ENCODE measurements at places on chromosomes 12 and 14.

DNA sequence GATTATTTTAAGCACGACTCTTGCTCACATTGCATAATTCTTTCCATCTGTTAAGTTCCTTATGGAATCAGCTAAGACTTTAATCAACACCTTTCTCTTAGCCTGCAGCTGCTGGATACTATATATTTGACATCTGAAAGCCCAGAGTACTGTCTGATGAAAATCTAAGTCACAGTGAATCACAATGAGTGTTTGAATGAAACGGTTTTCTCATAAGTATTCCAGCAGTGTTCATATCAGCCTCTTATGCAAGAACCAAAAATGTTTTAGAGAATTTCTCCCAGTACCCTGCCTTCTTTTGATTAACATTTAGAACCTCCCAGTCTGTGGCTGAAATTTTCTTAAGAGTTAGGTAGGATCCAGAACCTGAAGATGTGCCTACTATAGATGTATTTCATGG is 55.6 kb downstream of the FRMD6 start:
- no peak for DNase-seq

- no peak for DNase-seq
Observed at GRCh38 chr12:32051511-32052211, 55.0 kb upstream of the BICD1 start.

DNA sequence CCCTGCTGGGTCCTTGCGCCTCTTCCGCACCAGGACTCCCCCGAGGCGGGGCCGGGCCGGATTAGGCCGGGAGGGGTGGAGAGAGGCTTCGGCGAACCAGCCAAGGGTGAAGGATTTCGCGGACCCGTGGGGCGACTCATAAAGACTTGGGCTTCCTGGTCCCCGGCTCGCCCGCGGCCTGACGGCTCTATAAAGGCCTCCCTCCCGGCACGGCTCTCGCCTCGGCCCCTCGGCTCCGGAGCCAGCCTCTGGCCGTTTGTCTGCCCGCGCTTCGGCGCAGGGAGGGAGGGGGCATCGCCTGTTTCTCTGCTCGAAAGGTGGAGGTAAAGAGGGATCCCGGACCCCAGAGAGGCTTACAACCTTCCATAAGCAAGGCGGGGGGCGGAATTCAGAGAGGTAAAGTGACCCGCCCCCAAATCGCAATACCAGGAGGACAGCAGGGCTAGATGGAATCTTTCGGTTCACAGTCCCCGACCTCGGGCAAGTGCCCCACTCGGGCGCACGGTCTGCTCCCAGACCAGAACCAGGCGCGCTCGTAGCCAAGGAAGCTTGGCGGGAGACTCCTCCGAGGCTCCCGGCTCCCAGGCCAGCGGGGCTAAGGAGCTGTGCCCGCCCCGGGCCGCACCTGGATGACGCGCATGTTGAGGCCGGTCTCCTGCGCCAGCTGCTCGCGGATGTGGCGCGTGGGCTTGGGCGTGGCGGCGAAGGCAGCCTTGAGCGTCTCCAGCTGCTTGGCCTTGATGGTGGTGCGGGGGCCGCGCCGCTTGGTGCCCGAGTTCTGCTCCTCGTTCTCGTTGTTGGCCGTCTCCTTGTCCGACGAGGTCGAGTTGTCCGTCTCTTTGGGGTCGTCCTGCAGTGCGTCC is 3.9 kb downstream of the LHX5 start:
- DNase-seq, result peak; percentile 64

GRCh38 chr12:26156201-26156871 is 31.5 kb upstream of the BHLHE41 start:
- no peak for DNase-seq

GRCh38 chr12:124917135-124917840 is 2.8 kb upstream of the UBC start:
- peak; percentile 98 for DNase-seq

DNA sequence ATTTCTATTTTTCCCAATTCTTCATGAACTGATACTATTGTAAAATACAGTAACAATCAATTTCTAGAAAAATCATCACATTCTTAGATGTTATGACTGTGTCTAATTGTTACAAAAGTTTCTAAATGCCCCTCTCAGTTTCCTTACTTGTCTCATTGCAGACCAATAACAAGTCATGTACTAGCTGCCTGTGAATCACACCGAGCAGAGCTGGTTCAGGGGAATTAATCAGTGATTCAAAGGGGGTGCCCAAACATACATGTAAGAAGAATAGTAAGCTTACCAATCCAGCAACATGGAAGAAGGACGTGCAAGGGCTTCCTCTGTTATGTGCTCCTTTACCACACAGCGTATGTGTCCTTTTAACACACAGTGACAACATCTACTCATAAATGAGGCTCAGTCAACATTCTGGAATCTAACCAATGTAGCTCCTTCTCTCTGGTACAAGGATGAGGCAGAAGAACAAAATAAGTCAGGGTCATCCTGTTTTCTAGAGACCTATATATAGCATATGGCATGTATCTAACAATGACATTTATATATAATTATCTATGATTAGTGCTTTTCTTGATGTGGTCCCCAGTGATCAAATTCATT is 126.4 kb downstream of the SCN8A start:
- no peak for DNase-seq

- DNase-seq, result no peak
Observed at GRCh38 chr14:76235628-76236027, 83.9 kb downstream of the GPATCH2L start.

DNA sequence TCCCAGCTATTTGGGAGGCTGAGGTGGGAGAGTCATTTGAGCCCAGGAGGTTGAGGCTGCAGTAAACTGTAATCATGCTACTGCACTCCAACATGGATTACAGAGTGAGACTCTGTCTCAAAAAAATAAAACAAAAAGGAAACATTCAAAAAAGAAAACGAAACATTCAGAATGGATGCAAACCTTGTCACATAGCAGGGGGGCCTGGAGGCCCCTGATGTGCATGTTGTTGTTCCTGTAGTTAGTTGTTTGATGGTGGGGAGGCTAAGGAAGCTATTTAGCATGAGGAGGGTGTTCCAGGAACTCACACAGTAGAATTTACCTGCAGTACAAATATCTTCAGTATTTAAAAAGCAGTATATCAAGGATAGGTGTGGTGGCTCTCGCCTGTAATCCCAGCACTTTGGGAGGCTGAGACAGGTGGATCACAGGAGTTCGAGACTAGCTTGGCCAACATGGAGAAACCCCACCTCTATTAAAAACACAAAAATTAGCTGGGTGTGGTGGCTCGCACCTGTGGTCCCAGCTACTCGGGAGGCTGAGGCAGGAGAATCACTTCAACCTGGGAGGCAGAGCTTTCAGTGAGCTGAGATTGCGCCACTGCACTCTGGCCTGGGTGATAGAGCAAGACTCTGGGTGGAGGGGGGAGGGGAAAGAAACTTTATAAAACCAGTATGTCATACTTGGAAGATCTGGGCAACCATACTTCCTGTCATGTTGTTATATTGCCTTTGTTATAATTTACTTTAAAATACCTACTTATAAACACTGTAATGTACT is 17.6 kb upstream of the AEBP2 start:
- DNase-seq, result no peak

DNA sequence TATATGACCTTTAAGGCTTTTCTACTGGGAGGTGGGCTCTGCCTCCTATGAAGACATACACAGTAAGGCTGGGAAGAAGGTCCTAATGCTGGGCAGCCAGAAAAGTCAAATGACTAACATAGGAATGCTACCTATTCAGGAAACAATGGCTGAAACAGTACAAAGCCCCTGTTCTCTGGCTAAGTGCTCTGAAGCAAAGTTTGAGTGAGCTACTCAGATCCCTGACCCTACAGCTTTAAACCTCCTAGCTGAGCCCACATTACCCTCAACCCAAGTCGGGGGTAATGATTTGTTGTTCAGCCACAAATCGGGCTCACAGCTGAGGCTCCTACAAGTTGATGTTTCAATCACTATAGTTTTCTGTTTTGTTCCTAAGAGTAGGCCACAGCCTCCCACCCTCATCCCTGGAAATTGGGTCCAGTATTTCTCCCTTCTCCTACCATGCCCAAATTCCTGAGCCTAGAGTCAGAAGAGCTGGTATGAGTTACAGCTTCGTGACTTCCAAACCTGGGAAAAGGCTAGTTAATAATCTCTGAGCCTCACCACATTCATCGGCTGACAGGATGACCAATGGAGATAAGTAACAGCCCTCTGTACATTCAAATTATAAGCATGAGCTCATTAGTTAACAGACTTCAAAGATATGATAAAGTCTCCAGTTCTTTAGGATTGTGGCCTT is 46.5 kb downstream of the BTBD7 start:
- no peak for DNase-seq

- no peak for DNase-seq
Observed at GRCh38 chr12:120216742-120217605, 16.1 kb upstream of the RPLP0 start.

DNA sequence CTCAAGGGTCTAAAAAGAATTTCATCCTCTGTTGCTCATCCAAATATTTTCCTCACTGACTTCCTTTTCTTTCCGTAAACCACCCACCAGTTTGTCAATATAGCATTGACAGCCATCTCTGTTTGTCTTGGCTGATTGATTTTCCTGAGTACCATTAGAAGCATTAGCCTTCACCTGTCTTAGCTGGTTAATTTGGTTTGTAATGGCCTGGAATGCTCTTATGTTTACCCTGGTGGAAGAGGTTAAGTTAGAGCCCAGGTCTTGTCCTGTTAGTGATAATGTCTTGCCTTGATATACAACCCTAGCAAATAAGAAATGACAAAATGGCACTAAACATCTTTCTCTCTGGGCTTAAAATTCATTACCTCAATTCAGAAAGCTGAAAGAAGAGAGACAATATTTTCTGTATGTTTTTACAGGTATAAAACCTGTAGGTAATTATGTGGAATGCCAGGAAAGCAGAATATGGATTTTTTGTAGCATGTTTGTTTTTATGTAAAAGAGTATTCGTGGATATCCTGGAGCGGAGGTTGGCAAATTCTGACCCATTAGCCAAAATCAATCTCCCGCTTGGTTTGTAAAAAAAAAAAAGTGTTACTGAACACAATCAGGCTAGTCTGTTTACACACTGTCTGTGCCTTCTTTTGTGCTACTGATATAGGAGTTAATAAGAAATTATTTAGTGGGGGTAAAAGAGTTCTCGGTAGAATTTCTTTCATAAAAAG is 224.4 kb upstream of the DAAM1 start:
- DNase-seq, result no peak

DNA sequence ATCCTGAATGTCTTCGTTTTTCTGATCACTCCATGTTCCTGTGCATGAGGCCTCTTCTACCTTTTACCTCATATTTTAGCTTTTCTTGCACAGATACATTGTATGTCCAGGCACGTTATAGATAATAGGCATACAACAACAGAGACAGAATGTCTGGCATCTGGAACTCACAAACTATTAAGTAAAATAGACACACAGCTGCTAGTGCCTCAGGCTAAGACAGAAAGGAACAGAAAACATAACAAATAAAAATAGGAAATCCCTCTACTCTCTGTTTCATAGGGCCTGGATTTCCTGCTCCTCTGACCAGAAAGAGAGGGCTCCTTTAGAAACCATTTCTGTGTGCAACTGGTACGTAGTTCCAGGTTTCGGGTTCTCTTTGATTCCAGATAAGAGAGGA is 48.6 kb downstream of the ATXN7L3B start:
- DNase-seq, result no peak

GRCh38 chr12:92649511-92650227 is 53.1 kb upstream of the PLEKHG7 start:
- no peak for DNase-seq

DNA sequence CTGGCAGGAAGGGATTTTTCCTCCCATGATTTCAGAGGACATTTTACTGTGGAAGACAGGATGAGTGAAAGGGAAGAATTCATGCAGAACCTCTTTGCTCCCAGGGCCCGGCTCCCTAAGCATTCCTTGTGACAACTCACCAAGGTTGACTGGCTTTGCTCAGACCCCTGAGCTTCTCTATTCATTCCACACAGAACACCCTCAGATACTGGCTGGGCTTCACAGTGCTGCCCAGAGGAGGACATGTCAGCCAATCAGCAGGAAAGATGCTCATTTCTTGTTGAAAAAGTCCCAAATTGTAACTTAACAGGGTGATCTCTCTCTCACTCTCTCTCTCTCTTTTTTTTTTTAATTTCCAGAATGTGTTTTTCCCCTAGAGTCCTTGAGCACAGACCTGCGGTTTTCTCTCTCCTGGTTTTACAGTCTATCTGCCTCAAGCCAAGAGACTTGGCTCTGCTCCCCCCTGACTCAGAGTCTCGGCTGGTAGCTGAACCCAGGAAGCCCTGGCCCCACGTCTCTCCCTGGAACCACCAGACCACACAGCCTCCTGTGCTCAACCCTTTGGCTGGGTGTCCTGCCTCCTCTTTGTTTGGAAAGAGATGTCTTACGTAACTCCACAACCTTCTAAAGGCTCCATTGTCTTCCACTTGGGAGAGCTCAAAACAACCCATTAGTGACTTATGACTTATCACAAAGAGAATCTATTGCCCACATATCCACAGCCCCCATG is 43.9 kb downstream of the SSPN start:
- DNase-seq, result no peak

DNA sequence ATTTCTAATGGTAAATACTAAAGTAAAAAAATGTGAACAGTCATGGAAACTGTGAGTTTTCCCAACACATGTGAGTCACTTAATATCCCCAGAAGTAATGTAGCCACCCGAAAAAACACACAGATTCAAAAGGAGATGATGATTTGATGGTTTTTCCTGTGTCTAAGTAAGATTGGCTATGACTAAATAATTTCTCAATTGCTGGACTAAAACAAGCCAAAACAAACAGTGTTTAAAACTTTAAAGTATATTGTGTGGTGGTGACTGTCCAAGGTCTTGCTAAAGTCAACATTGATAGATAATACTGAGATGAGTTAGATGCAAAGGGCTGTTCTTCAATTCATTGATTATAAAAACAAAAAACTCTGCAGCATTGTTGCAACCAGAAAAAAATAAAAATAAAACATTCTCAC is 89.6 kb upstream of the SOX5 start:
- no peak for DNase-seq

- DNase-seq, result no peak
Observed at GRCh38 chr12:96850676-96851075, 56.4 kb upstream of the NEDD1 start.

DNA sequence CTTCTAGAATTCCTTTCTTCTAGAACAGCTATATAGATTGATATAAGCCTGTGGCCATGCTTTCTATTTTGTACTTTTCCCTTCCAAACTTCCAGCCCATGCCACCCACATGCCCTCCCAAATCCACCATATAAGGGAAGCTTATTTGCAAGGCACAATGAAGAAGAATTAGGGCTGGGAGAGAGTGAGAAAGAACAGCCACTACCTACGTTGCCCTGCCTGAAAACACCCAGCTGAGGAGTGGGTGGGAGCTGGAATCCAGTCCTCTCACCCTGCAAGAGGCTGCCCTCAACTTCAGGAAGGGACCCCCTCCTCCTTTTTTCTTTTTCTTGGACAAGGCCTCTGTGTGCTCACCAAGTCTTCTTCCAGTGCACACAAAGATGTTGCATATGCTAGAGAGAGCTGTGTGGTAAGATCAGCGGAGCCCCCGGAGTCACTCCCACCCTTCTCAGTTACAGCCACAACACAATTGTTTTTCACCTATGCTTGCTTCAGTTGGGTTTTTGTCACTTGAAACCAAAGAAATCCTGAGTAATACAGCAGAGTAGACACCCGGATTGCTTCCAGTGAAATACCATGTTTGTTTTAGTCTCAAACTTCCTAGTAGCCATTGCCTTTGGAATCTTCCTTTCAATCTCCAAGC is 38.8 kb downstream of the CDKL1 start:
- no peak for DNase-seq

- no peak for DNase-seq
Observed at GRCh38 chr12:106814714-106815113, 40.2 kb downstream of the RIC8B start.

All from upper lobe of right lung (tissue), 1 donor.